Heart left ventricle (tissue), 16 donors: ENCODE measurements at places on chromosomes 11 and 22. TPM values are rescaled to one million over a fixed set of nuclear protein-coding genes. Genes with fewer than 3 reads are reported as not detected.

GRCh38 chr22:48834404-48834803 is 993.3 kb downstream of the BRD1 start:
- DNase-seq = no peak

DNA sequence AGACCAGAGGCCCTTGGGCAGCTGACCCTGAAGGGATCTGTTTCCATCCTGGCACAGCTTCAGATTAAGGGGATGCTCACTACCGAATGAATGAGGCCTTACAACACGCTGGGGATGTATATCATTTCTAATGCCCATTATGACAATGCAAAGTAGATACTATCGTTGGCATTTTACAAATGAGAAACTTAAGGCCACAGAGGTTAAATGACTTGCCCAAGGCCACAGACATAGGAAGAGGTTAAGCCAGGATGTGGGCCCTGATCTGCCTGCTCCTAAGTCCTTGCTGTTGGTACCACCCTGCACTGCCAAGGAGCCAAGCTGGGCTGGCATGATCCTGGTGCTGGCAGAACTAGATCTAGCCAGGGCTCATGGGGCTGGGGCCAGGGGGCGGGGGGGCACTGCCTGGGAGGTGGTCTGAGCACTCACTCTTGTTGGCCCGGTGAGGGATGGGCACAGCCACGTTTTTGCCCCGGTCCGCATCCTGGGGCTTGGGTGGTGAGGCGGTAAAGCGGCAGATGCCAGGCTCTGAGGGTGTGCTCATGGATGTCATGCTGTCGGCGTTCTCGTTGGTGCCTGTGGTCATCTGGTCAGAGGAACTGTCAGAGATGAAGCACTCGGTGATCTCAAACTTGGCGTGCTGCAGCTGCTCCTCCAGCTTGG is 102.8 kb downstream of the CEP164 start:
- DNase-seq = no peak

The CELSR1 gene
- 8.1 TPM for total RNA-seq

The MB gene
- 13,483 TPM for total RNA-seq

- DNase-seq = no peak
These were observed 4.6 kb upstream of the TMEM126A start for GRCh38 chr11:85643191-85643614.

DNA sequence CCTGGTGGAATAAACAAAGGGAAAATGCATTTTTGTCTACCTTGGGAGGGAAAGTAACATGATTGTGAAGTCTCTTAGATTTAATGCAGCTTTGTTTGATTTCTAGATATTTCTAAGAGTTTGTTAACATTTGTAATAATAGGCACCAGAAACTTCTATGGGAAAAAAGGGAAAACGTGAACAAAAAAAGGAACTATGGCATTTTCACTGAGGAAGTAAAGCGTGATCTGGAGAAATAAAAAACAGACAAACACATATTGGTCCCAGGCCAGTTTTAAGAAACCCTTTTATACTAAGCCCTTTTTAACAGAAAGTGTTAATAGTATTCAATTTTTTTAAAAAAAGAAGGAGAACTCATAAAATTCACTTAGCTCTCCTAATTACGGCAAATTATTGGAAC is 6.9 kb upstream of the MS4A7 start:
- no peak for DNase-seq

GRCh38 chr22:41364233-41364632 is 17.5 kb upstream of the TEF start:
- no peak for DNase-seq

The C11orf42 gene
- total RNA-seq = not detected

- DNase-seq = no peak
These were observed 110.9 kb downstream of the ARL14EP start for GRCh38 chr11:30433831-30434230.

DNA sequence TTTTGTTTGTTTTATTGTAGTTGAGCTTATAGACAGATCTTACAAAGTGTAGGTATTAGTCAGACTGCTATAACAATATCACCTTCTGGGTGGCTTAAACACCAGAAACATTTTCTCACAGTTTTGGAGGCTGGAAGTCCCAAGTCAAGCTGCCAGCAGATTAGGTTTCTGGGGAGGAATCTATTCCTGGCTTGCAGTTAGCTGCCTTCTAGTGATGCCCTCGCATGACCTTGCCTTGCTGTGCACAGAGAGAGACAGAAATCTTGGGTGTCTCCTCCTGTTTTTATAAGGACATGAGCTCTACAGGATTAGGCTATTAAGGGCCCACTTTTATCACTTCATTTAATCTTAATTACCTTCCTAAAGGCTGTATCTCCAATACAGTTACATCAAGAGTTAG is 1635.2 kb downstream of the FAM181B start:
- peak; percentile 26 for DNase-seq

DNA sequence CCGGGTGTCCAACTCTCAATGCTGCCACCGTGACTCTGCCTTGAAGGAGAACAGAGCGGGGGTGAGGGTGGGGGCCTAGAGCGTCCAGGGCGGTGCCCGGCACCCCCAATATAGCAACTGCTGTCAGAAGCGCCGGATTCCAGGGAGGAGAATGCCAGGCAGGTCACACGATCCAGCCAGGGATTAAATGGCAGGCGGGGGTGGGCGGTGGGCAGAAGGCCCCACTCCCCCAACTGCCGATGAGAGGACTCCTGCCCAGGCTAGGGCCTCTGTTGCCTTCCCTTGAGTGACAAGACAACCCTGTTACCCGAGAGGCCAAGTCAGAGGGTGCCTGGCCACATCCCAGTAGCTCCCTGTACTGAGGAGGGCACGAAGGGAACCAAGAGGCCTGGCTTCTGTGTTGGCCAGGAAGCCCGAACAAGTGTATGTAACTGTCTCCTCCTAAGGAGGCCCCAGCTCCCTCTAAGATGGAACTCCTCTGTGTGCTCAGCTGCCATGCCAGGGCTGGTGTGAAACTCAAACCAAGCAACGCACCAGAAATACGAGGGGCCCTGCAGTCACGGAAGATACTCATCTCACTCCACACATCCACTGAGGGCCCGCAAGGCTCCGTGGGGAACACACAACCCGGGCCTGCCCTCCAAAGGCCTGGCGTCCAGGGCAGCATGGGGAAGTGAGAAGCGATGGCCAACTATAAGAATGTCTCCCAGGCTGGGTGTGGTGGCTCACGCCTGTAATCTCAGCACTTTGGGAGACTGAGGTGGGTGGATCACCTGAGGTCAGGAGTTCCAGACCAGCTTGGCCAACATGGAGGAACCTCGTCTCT is 3.0 kb downstream of the PACSIN3 start:
- DNase-seq = peak; percentile 71

DNA sequence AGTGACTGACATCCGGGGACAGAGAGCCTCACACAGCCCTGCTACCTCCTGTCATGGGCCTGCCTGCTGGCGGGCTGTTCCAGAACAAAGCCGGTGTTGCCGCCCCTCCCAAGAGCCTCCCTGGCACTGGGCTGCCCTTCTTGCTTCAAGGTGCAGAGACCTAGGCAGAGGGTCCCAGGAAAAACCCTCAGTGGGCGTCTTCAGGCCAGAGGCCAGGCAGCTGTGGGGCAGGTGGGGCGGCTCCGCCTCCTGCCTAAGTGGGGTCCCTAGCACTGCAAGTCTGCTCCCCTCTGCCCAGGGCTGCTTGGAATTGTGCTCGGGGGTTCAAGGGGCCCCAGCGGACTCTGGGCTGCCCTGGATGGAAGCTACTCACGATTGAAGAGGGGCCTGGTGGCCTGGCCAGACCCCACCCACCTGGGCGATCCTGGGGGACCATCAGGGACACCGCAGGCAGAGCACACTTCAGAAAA is 20.4 kb upstream of the GNB1L start:
- no peak for DNase-seq

DNA sequence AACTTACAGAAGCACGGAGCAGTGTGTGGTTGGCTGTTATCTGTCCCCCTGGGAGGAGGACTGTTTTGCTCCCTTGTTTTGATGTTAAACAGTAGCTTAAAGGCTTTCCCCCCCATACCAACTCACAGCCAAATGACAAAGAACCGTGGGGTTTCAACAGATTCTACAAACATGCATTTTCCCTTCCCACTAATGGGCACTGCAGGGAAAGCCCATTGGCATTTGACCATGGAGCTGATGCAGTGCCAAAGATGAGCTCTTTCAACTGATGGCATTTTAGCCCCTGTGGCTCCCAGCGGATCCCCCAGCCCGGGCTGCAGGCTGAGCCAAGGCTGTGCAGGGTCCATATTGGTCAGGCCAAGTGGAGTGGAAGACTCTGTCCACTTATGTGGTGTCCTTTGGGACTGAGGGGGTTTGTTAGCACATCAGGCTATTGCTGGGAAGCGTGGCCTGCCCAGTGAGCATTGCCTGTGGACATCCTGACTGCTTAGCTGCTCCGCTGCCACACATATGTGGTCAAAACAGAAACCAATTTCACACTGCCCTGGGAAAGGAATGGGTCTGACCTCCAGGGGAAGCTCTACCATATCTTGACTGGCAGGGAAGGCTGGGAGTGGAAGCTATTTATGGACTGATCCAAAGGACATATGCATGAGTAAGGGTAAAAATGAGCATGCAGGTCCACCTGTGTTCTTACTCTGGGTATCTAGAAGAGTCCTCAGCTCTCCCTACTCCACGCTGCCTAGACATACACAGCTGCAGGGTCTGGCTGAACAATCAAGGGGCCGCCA is 116.4 kb upstream of the PARVA start:
- no peak for DNase-seq

- no peak for DNase-seq
These were observed 157.8 kb downstream of the NXPE2 start for GRCh38 chr11:114836161-114836560.

DNA sequence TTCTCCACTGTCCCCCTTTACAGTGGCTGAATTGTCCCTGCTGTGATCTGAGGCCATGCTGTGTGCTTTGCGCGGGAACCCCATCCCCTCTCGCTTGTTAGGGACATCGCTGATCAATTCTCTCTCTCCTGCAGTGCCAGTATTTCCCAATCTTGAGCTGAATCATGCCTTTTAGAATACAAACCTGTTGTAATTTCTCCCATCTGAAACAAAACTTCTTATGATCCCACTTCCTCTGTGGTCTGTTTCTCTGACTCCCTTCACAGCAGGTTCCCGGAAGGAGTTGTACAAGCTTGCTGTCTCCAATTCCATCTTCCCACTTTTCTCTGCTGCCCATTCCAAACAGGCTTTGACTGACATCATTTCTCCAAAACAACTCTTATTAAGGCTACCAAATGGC is 16.8 kb downstream of the ADAMTS15 start:
- no peak for DNase-seq

DNA sequence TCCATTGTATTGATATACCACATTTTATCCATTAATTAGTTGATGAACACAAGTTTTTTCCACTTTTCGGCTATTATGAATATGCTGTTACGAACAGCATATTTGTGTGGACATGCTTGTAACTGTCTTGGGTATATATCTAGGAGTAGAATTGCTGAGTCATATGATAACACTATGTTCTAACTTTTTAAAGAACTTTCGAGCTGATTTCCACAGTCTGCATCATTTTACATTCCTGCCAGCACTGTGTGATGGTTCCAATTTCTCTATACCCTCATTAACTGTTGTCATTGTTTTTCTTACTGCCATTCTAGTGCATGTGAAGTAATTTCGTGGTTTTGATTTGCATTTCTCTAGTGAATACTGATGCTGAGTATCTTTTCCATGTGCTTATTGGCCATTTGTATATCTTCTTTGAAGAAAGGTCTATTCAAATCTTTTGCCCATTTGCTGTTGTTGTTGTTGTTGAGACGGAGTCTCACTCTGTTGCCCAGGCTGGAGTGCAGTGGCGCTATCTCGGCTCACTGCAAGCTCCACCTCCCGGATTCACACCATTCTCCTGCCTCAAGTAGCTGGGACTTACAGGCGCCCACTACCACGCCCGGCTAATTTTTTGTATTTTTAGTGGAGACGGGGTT is 7.4 kb upstream of the RCE1 start:
- no peak for DNase-seq

The DDX25 gene
- total RNA-seq = not detected

- DNase-seq = no peak
These were observed 65.7 kb upstream of the NUP50 start for GRCh38 chr22:45098056-45098455.

The CBLIF gene
- total RNA-seq = not detected

DNA sequence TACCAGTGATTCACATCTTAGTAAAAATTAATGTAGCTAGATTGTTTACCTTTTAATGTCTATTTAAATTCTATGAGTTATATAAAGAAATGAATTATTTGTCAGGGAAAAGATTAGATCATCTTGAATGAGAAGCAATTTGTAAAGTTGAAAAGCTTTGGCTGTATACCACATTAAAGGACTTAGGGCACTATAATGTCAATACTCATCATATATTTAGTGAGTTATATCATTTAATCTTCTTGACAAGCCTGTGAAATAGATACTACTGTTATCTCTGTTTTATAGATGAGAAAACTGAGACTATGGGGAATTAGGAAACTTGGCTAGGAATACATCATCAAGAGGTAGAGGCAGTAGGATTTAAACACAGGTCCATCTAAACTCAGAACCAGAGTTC is 160.1 kb downstream of the GUCY1A2 start:
- DNase-seq = no peak

The MUC2 gene
- not detected for total RNA-seq

The VPREB1 gene
- not detected for total RNA-seq

The TUT1 gene
- total RNA-seq = 10.9 TPM
